ENCODE measurements at places on chromosomes 2 and 18.

- DNase-seq = no peak
Observed at GRCh38 chr18:8701546-8702118, 3.7 kb upstream of the MTCL1 start.

- no peak for DNase-seq
Observed at GRCh38 chr2:173355866-173356508, 1.3 kb downstream of the CDCA7 start.

DNA sequence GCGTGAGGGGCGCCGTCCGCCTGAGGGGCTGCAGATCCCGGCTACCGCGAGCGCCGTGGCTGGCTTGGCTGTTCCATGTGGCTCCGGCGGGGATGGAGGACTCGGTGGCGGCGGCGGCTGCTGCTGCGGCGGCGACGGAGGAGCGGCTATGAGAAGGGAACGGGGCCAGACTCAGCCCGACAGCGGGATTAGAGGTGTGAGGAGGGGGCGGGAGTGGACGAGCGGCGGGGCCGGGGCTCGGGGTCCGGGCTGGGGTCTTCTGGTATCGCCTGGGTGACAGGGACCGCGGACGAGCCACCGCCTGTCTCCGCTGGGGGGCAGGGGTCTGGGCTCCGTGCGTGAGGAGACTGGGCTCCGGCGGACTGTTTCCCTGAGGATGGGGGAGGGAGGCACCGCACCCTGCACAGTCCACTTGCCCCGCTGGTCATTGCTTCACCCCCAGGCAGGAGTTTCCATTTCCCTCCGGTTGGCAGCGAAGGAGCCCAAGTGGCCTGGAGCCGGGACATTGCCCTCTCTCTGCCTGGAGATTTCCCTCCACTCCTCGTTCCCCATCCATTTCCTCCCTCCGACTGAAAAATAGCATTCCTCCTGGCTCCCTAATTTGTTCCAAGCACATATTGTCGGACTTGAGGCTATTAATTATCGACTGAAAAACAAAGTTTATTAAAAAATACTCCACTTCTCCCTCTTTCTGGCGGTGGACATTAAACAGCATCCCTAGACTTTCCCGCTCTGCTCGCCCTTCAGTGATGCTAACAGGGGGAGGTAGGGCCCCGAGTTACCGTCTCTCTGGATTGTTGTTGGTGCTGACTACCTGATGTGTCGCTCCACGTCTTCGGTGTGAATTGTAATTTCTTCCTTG, 577 bp downstream of the EHBP1 start:
- DNase-seq = peak; percentile 51

DNA sequence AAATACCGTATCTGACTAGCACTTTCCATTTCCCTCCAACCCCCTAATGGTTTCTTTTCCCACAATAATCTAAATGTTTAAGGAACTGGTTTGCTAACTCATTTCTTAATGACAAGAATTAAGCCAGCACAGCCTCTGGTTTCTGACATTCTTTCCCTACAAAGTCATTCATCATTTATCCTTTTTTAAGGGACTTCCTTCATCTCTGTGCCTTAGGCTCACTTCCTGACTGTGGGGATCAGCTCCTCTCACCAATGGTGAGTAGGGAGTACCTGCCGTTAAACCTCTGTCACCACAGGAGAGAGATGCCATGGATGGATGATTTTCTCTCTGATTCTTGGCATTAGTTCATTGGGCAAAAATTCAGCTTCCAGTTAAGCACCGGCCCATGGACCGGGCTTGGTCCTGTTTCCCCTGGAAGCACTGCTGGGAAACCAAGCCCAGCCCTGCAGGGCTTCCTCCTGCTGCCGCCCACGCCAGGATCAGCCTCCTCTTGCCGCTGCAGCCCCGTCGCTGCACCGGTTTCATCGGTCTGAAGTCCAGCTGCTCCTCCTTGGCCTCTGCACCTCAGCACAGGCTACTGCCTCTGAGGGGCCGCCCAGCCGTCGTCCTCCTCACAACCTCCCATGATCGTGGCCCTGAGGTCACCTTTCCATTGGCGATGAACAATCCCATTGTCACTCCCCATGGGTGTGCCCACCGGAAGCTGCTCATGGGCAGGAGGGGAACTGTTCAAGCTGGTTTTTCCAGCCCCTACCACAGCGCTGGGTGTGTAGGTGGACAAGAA, 64.0 kb upstream of the ZNF516 start:
- no peak for DNase-seq

DNA sequence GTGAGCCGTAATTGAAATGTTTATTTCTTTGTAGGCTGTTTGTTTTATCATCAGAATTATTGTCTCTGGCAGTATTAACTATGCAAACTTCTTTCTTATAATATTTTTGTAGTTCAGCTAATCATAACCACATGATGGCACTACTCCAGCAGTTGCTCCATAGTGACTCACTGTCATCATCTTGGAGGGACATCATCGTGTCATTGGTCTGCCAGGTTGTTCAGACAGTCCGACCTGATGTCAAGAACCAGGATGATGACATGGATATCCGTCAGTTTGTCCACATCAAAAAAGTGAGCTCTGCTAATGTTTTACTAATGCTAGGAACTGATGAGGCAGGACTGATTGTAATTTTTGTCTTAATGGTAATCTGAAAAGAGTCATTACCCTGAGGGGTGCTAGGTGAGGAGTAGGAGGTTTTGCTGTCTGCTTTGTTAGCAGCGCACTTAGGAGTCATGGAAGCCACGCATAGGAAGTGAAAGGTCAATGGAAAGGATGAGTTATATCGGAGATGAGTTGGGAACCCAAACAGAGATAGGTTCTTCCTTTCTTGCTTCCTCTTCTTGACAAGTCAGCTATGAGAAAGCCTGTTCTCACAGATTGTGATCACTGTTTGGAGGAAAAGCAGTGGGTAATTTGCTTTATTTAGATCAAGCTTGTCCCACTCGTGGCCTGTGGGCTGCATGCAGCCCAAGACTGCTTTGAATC, 49.2 kb downstream of the PIKFYVE start:
- DNase-seq = no peak

- no peak for DNase-seq
Observed at GRCh38 chr2:240161087-240161750, 20.8 kb upstream of the OTOS start.

DNA sequence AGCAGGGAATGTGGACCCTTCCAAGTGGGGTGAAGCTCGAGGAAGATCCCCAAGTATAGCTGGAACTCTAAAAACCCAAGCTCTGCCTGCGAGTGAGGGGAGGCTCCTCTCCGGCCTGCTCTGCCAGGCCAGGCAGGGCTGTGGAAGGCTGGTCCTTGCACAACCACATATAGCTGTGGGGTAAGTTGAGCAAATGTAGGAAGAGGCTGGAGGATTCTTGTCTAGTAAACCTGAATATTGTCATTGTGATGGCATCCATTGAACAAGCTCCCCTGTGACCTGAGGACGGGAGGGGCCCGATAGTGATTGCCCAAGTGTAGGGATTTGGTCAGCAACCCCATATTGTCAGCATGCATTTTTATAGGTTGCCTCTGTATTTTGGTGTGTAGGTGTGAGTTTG, 103.0 kb downstream of the ACKR3 start:
- DNase-seq = no peak

DNA sequence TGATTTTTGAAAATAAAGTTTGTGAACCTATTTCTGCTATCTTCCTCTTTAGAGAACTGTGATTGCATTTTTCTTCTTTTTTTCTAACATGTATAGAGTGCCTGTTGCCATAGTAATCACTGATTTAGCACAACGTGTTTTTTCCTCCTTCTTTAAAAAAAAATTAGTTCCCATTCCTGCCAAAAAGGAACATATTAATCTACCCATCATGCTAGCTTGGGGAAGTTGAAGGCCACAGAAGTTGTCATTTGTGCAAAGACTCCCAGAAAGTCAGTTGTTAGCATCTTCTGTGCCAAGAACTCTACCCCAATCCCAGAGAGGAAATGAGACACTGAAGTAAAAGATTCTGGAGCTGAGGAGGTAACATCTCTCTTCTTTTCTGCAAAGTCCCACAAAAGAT, 57.3 kb downstream of the SLC8A1 start:
- no peak for DNase-seq

GRCh38 chr2:88824951-88825350, 133.5 kb downstream of the RPIA start:
- no peak for DNase-seq

DNA sequence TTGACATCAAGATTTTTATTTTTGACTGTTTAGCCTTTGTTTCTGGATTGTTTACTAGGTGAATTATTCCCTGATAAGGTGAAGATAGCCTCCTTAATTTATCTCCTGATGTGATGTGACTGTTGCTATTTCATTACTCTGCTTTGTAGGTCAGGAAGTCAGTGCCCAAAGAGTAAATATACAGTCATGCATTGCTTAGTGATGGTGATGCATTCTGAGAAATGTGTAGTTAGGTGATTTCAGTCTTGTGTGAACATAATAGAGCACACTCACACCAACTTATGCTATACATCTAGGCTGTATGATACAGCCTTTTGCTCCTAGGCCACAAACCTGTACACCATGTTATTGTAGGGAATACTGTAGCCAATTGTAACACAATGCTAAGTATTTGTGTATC, 102.4 kb upstream of the THUMPD2 start:
- no peak for DNase-seq

DNA sequence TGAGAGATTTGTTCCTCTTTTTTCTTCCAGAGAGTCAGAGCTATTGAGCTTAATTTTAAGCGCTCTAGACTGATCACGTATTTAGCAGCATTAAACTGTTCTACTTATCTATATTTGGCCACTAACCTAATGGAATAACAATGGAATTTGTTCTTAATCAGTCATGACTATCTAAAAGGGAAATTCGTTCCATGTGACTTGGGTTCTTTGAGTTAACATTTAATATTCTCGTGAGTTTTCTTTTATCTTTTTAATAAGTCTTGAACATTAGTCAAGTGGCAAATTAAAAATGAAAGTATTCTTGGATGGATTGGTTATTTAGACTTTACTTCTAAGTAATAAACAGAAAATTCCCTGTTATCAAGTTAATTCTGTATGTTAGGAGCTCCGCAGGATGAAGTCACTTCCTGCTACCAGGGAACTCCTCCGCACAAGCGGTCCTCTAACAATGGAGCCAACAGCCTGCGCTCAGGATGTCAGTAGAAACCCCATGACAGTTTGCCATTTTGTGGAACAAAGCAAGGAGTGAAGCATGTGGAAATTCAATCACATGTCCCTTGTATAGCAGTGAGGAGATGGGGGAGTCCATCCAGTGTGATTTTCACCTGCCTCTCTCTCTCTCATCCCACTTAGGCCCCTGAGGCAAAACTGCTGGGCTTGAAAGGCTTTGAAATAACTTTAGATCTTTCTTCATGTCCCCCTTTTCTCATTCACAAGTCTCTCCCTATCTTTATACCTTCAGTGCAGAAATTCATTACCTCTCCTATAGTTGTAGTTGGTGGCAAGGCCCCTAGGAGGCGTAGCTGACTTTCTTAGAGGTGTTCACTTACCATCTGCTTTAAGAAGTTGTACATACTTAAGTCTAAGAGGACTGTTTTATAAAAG, 138.1 kb downstream of the WDR7 start:
- no peak for DNase-seq

DNA sequence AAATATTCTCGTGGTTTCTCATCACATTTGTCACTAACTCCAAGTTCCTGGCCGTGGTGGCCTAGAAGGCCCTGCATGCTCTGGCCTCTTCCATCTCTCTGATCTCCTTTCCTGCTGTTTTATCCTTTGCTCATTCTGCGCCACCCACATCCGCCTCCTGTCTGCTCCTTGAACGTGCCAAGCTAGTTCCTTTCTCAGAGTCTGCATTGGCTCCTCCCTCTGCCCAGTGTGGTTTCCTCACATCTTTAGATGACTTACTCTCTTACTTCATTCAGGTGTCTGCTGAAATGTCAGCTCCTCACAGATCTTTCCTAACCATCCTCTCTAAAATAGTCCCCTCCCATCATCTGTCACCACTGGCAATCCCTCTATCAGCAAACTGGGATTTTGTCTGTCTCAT, 158.6 kb upstream of the RBMS1 start:
- peak; percentile 58 for DNase-seq

DNA sequence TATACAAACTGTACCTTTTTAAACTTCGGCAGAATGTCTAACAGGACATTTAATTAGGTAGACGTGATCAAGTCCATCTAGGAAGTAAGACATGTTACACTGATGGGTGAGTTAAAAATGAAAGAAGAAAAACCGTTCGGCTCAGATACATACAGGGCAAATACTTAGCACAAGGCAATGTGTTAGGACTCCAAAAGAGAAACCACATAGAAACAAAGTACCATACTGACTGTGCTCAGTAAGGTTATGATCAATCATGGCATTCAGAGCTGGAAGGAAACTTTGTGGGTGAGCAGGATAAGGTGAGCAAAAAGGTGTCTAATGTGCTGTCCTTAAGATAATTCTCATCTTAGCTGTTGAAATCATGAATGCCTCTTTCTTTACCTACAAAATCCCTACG, 211.9 kb downstream of the STK39 start:
- no peak for DNase-seq

GRCh38 chr18:25456334-25457010, 104.5 kb upstream of the ZNF521 start:
- DNase-seq = no peak

- DNase-seq = no peak
Observed at GRCh38 chr2:145984580-145984979, 1464.7 kb upstream of the ZEB2 start.

- DNase-seq = no peak
Observed at GRCh38 chr2:231421051-231421580, 25.6 kb downstream of the B3GNT7 start.

DNA sequence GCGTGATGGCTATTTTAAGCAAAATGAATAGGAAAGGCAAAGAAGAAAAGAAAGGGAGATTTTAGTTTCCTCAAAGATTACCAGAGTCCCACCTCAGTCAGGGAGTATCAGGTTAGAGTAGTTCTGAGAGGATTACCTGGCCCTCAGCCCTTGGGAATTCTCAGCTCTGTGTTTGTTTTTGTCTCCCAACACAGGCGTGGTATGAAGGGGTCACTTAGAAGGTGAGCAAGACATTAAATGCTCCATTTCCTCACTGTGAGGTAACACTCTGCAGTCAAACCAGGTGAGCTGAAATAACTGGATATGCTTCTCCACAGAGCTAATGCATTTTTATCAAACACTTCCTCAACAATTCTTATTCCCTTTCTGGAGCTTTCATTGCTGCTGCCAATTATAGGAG, 232.2 kb downstream of the IKZF2 start:
- no peak for DNase-seq
